Urothelium cell line (cell line): ENCODE measurements at places on chromosomes 6 and 20.

GRCh38 chr20:25750765-25751696 lies 54.4 kb upstream of the ZNF337 start:
- DNase-seq = no peak

GRCh38 chr6:120945905-120946594 lies 388.2 kb downstream of the TBC1D32 start:
- DNase-seq = no peak

DNA sequence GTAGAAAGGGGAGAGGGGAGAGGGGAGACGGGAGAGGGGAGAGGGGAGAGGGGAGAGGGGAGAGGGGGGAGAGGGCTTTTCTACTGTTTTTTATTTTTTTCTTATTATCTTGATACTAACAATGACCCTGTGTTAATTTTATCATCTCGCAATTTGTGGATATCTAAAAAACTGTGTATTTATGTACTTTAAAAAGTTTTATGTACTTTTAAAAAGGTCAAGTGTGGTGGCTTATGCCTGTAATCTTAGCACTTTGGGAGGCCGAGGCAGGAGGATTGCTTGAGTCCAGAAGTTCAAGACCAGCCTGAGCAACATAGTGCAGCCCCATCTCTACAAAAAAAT lies 5.5 kb upstream of the PRIM2 start:
- no peak for DNase-seq

- no peak for DNase-seq
These were observed 68.7 kb downstream of the SYTL3 start for GRCh38 chr6:158718461-158719046.

GRCh38 chr20:10714236-10714975 lies 40.6 kb upstream of the JAG1 start:
- no peak for DNase-seq

DNA sequence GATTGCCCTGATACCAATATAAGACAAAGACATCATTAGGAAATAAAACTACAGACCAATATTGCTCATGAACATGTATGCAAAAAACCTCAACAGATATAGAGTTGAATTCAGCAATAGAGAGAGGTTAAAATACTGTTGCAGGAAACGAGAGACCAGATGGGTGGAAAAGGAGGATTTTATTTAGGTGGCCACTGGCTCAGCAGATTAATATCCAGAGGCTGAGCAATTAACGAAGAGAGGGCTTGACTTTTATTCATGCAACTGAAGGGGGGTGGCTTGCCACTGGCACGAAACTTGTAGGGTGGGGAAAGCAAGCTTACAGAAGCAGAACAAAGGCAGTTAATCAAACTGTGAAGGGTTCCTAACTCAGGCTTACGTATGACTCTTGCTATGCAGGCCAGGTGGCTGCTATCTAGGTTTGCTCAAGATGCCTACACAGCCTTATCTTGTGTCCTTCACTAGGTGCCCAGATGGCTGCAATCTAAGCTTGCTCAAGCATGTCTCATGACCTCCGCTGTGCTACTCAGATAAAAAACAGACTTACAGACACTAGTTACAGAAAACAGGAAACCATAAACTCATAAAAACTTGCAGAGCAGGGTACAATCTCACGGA lies 126.4 kb downstream of the MMUT start:
- peak; percentile 4 for DNase-seq

DNA sequence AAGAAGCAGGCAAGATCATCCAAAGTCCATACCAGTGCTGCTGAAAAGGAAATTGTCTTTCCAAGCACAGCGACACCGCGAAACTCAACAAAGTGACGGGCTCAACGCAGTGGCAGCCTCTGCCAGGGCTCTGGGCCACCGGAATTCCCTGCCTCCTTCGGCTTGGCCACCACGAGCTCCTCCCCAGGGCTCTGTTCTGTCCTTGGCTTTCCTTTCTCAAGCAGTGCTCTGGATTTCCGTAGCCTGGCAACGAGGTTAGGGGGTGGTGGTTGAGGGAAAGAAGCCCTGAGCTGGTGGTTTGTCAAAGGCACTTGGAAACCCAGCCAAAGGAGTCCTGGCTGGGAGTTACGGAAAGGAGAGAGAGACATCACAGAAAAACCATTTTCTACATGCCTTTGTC lies 31.2 kb downstream of the PRR18 start:
- DNase-seq = peak; percentile 20

GRCh38 chr6:12232339-12232738 lies 57.8 kb upstream of the EDN1 start:
- DNase-seq = peak; percentile 13

GRCh38 chr20:32709632-32710121 lies 33.6 kb downstream of the COMMD7 start:
- no peak for DNase-seq

- DNase-seq = no peak
These were observed 83.2 kb upstream of the TAB2 start for GRCh38 chr6:149234051-149234962.

- DNase-seq = no peak
These were observed 101.1 kb downstream of the MAP3K7 start for GRCh38 chr6:90485635-90486277.

DNA sequence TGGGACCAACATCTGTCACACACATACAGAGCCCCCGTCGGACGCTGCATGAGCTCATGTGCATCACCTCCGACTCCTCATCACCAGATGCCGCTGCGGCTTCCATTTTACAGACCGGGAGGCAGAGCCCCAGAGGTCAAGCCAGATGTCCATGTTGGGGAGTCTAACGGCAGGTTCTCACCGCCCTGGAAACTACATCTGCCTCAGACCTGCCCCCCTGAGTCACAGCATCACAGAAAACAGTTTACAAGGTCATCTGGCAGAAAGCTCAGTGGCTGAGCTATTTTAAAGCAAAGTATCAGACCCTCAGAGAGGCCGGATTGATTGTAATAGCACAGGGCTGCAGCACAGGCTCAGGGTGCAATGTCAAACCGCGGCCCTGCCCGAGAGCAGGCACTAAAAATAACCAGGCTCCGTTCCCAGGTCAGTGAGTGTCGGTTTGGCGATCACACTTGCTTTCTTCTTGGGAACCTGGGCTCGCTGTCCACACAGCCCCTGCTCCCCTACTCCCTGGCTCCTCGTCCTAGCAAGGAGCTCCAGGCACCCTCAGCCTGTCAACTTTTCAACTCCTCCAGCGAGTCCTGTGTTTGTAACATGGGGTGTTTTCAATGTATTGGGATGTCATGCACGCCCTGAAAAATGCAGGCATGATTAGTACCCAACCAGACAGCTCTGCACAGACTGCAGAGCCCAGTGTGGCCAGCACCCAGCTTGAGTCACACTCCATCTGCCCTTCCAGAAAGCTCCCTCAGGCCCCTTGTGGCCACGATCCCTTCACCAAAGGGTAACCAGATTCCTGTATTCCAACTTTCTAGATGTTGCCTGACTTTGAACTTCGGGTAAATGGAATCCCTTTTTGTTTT lies 264.5 kb downstream of the CDH4 start:
- no peak for DNase-seq

DNA sequence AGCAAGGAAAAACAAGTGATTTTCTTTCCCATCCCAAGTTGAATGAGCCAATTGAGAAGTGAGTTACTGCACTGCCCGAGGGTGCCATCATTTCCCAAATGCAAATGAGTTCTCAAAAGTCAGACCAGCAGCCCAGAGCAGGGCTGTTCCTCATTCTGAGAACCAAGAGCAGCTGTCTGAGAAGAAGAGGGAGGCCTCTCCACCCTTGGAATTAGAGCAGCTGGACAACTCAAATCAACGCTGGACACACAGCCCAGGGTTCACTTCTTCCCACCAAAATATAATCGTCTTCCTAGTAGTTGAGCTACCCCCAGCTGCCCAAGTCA lies 4.6 kb upstream of the PREX1 start:
- DNase-seq = no peak

DNA sequence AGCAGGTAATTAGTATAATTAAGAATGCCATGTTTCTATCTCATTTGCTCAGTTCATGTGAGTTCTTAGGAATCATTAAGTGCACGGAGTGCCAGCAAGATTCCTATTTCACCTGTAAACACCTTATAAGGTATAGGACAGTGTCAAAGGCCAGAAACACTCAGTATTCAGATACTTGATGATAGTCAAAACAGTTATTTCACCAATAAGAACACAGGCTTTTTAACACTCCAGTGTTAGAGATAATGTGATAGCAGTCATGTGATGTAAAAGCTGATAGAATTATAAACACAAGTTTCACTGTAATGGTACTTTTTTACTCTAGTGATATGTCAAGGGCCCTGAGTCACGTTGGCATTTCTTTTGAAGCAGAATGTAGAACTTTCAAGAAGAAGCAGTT lies at the start of gene GPRC6A:
TSS of gene GPRC6A (minus strand) at position 101 of the 400 bp plus-strand sequence. CDS start at position 31, 70 bp downstream.
- no peak for DNase-seq

DNA sequence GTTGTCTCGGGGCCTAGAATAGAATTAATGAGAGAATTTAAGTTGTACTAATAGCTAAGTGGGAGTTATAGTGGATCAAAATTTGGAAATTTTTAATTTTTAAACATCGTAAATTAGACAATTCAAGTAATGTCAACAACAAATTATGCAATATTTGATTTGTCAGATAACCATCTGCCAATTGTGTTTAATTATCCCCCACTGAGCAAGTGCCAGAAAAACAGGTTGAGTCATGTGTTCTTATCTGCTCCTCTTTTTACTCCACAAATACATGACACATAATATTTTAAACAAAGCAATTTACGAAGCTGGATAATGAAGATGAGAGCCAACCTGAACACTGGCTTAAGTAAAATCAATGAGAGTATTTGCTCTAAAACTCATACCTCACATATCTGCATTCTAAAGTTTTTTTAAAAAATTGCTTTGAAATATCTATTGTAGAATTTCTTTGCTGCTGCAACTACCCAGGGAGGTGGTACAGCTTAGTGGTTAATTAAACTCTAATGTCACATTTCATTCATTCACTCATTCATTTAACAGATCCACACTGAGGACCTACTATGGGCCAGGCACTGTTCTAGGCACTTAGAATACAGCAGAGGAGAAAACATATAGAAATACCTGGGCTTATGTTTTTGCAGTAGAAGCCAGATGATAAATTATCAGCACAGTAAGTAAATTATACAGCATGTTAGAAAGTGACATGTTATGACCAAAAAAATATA lies 57.1 kb upstream of the MAP7 start:
- DNase-seq = no peak

DNA sequence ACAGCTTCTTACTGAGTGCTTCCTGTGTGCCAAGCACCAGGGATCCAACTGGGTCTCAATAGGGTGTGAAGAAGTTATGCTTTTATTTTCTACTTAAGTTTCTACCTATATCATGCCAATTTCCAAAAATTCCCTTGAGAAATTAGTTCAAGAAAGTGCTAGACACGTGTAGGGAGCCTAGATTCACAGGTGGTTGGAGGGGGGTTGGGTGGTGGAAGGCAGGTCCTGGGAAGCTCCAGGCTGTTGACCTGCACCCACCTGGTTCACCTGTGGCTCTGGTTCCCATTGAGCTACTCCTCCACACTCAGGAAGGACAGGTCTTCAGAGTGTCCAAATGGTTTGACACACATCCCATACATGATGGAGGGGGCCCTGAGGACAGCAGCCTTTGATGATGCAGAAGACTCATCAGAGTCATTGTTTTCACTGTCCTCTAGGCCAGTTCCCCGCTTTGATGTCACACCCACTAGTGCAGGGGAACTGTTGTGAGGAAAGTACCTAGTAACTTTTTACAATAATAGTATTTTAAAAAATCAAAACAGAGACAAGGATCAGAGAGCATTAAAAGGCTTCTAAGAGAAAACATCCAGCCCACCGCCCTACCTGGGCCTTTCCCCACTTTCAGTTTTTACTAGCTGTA lies 39.8 kb upstream of the MYL9 start:
- no peak for DNase-seq

GRCh38 chr6:105135907-105136430 lies 43.8 kb downstream of the POPDC3 start:
- no peak for DNase-seq

DNA sequence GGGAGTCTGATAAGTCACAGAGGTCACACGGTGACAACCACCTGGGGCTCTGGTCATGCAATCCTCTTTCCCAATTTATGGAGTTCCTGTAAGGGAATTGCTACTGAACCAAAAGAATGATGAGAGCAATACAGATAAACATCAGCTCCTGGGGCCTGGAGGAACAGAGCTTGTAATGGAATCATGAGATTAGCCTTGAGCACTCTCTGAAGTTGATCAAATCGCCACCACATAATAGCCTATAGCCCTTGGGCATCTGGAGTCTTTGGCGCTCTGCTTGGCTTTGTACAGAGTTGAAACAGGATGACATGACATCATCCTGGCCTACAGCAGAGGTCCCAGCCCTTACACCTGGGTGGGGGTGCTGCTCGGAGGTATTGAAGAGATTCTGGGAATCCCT lies 154.3 kb upstream of the DTNBP1 start:
- no peak for DNase-seq

GRCh38 chr6:11774426-11774825 lies 4.2 kb downstream of the ADTRP start:
- DNase-seq = no peak

DNA sequence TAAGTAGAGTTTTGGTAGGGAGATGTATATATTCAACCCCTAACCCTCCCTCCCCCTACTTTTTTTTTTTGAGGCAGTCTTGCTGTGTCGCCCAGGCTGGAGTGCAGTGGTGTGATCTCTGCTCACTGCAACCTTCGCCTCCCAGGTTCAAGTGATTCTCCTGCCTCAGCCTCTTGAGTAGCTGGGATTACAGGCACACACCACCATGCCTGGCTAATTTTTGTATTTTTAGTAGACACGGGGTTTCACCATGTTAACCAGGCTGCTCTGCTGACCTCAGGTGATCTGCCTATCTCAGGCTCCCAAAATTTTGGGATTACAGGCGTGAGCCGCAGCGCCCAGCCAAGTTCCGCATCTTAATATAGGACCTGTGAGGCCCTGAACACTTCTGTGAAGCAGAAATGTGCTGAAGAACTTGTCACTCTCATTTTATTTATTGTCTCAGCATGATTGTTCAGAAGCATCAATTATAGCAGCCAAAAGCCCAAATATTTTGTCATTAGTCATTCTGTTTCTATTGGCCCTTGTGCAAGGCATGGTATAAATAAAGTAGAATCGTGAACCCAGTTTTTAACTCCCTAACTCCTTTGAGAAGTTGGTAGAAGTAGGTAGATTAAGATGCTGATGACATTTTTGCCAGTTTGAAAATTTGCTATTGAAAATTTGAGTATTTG lies 19.4 kb downstream of the DSTN start:
- DNase-seq = no peak

GRCh38 chr20:58571693-58572427 lies 56.7 kb upstream of the APCDD1L start:
- peak; percentile 41 for DNase-seq

GRCh38 chr6:24788031-24788665 lies 10.6 kb downstream of the ARMH2 start:
- no peak for DNase-seq

DNA sequence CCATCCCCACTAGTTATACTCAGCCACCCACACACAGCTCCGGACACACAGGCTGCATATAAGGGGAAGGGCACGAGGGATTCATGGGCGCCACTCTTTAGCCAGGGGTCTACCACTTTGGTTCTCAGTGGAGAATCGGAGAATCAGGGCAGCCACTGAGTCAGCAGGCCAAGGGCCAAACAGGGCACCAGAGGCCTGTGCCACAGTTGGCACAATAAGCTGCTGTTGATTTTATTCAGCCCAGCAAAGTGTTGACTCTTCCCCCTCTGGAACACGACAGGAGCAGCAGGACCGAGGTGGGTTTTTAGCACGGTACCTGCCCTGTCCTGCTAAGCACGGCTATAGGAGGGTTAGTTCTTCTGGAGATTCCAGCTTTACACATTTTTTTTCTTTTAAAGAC lies 48.3 kb downstream of the GJA10 start:
- no peak for DNase-seq

- DNase-seq = no peak
These were observed 4.2 kb downstream of the IL17A start for GRCh38 chr6:52190409-52190808.

GRCh38 chr6:36933102-36933501 lies 21.4 kb upstream of the PI16 start:
- DNase-seq = no peak

- DNase-seq = no peak
These were observed 58.1 kb downstream of the RREB1 start for GRCh38 chr6:7165890-7166267.
